ENCODE measurements at places on chromosomes 13 and 19. TPM values are rescaled to one million over a fixed set of nuclear protein-coding genes. Genes with fewer than 3 reads are reported as not detected.

DNA sequence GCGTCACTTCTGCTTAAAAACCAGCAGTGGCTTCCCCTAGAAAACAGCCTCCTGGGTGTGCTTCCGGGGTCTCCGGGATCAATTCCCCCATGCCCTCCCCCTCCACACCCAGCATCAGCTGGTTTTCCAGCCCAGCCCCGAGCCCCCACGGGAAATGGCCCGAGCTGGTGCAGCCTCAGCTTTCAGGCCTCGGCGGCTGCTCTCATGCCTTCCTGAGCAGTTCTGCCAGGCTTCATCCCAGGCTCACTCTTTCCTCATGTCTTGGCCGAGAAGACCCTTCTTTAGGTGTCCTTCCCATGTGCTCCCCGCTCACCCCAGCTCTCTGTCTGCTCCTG is 103.1 kb upstream of the RNF113B start:
- no peak for DNase-seq

GRCh38 chr19:45150751-45151281 is 10.0 kb downstream of the NKPD1 start:
- DNase-seq = no peak

- DNase-seq = no peak
These were observed 1632.0 kb downstream of the PCDH9 start for GRCh38 chr13:65597839-65598818.

DNA sequence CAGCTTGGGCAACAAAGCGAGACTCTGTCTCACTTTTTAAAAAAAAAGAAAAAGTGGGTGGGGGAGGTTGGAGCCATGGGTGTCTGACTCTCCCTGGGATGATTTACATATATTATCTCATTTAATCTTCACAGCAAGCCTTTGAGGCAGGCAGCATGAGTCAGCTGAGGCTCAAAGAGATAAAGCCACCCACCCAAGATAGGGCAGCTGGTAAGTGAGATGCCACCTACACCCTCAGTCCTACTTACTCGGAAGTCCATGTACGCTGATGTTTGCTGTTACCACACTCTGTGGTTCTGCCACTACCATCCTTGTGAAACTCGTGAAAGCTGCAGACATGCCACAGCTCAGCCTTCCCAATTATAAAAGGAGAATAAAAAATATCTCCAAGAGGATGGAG is 142.0 kb upstream of the TSHZ3 start:
- no peak for DNase-seq

GRCh38 chr13:97751477-97751876 is 202.0 kb upstream of the IPO5 start:
- no peak for DNase-seq

TSSK6 gene
- 0.83 TPM for total RNA-seq

PGLYRP2 gene
- not detected for total RNA-seq

ZNF98 gene
- total RNA-seq = 0.62 TPM

AP1M2 gene
- total RNA-seq = 54.4 TPM

ATP1A3 gene
- 0.19 TPM for total RNA-seq
